Stimulated activated CD8-positive, alpha-beta memory T cell treated with anti-CD3 and anti-CD28 coated beads, Interleukin-2, amount 100 ng/mL, for 48 hours (primary cell): ENCODE measurements at places on chromosomes 1 and 21.

GRCh38 chr1:155070721-155071569 is 7.4 kb downstream of the EFNA4 start:
- DNase-seq: peak; percentile 71

DNA sequence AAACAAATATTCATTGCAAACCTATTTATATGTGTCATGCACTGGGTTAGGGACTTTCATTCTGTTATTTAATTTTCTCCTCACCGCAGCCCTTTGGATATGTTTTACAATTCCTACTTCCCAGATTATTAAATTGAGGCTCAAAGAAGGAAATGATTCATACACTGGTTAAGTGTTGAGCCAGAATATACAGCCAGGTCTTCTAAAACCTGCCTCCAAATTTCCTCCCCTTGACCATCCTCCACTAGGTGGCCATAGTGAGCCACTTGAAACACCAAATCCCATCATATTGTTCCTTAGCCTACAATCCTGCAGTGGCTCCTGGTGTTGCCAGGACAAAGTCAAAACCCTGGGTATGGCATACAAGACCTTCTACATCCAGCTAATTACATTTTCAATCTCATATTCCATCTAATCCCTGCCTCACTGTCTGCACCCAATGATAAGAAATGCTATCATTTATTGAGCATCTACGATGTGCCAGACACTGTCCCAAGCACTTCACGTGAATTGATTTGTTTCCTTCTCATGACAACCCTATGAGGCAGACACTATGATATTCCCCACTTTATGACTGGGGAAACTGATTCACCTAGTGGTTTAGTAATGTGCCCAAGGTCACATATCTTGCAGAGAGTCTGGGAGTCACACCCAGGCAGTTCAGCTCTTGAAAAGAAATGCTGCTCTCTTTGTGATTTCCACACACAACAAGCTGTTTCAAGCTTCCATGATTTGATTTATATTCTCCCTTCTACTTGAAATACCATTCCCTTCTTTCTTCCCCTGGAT is 23.6 kb upstream of the KIRREL1 start:
- no peak for DNase-seq

- DNase-seq: no peak
These were observed 37.6 kb upstream of the ZNF124 start for GRCh38 chr1:247209396-247209795.

- no peak for DNase-seq
These were observed at the start of gene FAM163A for GRCh38 chr1:179742717-179743678. Gene FAM163A, plus strand, starts transcription at chr1:179743291. Its CDS starts 69,807 bp downstream, at chr1:179813098.

GRCh38 chr1:67738401-67738800 is 53.4 kb downstream of the GADD45A start:
- DNase-seq: no peak

DNA sequence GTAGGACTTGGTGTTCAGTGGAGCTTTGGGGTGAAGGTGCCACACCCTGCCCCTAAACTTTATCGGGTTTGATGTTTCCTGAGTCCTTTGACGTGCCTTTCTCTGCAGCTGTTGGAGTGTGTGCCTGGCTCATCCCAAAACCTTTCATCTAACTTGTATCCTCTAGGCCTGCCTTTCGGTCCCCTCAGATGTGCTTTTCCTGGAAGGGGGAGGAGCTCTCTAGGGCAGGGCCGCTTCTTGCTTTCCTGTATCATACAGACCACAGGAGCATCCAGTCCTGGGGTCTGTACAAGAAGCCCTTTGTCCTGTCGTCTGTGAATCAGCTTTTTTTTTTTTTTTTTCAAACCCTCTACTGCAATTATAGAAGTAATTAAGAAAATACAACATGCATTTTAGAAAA is 35.7 kb downstream of the PTGFRN start:
- DNase-seq: no peak

DNA sequence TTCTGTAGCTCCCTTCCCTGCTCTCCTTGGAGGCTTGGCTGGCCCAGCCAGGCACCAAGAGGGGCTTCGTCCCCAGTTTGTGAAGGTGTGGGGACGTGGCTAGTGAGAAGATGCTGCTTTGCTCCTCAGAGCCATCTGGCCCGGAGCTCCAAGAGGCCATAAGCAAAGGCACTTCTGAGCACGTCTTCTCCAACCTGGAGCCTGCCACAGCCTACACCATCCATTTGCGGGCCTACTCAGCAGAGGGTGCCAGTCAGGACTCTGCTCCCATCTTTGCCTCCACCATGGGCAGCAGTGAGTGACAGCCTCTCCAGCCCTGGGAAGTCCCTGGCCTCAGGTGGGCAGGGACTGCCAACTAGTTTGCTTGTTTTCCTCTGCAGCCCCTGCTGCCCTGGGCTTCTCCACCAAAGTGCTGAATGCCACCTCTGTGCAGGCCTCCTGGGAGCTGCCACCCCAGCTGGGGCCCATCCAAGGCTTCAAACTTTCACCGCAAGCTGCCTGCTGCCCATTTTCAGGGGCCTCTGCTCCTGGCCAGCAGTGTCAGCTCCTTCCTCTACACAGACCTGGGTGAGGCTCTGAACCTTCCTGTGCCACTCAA is 25.9 kb downstream of the SLC27A3 start:
- no peak for DNase-seq

DNA sequence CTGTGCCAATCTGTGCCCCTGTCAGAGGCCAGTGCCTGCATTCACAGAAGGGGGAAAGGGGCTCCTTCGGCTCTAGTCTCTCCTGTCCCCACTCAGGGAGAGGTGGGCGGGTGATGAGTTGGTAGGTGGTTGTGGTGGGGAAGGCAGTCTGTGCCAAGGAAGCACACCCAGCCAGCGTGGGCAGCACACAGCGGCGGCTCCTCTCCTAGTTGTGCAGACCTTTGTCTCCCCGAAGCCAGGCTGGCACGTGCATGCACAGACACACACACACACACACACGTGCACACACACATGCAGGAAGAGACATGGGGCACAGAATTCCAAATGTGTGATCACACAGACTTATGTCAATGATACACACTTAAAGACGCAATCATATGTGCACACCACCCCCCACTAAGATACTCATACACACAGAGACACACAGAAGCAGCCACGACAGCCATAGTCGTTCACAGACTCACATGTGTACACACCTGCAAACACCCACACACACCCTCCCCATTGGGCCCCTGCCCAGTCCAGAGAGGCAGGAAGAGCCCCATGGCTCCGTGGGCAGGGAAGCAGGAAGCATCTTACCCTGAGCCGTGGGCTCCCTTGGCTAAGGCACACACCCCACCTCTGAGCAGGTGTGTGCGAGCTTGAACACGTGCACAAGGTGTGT is 16.4 kb downstream of the RIMS3 start:
- no peak for DNase-seq
